Sigmoid colon (tissue), 7 donors: ENCODE measurements at places on chromosomes 3 and 15. TPM values are rescaled to one million over a fixed set of nuclear protein-coding genes. Genes with fewer than 3 reads are reported as not detected.
A peak's percentile ranks its signal among the peaks of the same experiment; 100 is the strongest.

Gene MUSTN1
- total RNA-seq: 4.4 TPM

DNA sequence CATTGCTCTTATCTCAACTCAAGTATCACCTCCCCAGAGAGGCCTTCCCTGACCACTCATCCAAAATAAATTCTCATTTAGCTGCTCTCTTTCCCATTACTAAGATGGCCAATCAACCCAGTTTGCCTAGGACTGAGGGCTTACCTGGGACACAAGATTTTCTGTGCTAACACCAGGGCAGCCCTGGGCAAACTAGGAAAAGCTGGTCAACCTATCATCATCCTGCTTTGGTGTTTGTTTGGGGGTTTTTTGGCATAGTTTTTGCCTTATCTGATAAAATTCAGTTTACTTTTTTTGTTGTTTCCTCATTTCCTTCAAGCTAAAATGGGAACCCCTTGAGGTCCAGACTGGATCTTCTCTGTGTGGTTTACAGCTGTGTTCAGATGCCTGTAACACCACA lies 131.4 kb upstream of the NR2F2 start:
- DNase-seq: no peak

- DNase-seq: no peak
Measured at GRCh38 chr15:100033140-100033857, 300.1 kb upstream of the LYSMD4 start.

- DNase-seq: peak; percentile 87
Measured at GRCh38 chr3:118973050-118973449, 61.6 kb downstream of the IGSF11 start.

Gene GOLGA6L4
- total RNA-seq: 2.5 TPM

Gene CCR2
- total RNA-seq: 2.2 TPM

Gene AGTR1
- total RNA-seq: 38.4 TPM

GRCh38 chr15:63881431-63881830 lies 47.7 kb upstream of the HERC1 start:
- DNase-seq: no peak

- DNase-seq: no peak
Measured at GRCh38 chr3:29319262-29319661, 38.4 kb downstream of the RBMS3 start.

GRCh38 chr15:73982222-73982962 lies 9.7 kb downstream of the STOML1 start:
- DNase-seq: peak; percentile 93

Gene GNAT1
- total RNA-seq: not detected

Gene SLC9C1
- total RNA-seq: not detected

Gene ISLR2
- total RNA-seq: 0.16 TPM

- no peak for DNase-seq
Measured at GRCh38 chr15:73087098-73087497, 34.8 kb downstream of the NEO1 start.

DNA sequence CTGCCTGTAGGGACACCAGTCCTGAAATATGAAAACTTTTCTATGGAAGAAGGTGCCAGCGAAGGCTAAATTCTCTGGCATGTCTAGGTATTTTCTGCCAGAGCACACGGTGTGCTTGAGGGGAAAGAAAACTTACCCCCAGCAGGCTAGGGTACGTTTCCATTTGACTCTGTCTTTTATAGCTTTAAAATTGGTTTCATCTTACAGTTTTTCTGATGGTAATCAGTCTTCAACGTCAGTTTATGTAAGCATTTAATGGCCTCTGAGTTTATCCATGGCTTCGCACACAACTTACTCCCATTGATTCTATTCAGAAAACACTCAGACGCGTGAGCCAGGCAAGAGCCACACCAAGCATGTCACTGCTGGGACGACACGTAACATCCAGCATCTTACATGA lies 249.7 kb downstream of the ADAMTS17 start:
- DNase-seq: no peak

DNA sequence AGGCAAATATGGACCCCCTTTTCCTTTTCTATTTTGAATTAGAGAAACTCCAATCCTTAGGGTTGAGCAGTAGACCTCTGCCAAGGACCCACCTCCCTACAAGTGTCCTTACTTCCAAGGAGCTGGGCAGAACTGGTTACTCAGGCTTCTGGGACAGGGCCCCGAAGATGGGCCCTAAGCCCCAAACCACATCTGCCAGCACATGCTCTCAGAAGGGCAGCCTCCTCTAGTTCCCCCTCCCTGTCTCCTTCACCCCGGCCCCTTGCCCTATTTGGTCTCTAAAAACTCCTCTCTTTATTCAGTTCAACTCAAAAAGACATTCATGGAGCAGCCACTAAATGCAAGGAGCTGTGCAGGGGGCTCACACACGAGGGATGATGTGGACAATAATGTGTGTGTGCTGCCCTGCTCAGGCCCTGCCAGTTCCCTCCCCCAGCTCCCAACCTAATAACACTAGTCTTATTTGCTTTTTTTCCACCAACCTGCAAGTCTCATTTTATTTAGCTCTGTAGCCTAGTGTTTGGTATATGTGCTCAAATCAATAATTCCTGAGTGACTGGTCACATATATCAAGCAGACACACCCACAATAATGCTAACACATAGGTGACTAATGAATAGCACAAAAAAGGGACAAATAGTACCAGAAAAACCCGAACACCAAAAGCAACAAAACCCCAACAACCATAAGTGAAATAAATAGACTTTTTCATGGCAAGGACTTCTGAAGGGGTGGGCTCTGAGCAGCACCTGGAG lies 12.2 kb downstream of the ZDHHC3 start:
- DNase-seq: no peak

GRCh38 chr15:65963911-65964482 lies 94.7 kb downstream of the RAB11A start:
- DNase-seq: no peak

- no peak for DNase-seq
Measured at GRCh38 chr15:74783072-74783807, 1.4 kb downstream of the CSK start.
